ENCODE measurements at places on chromosomes 12 and 14. TPM values are rescaled to one million over a fixed set of nuclear protein-coding genes. Genes with fewer than 3 reads are reported as not detected.

GRCh38 chr12:13404631-13405473 lies 208.3 kb downstream of the EMP1 start:
- H3K27me3 ChIP-seq = peaks cover 4% of the 10 kb centered on the region
- H3K27ac ChIP-seq = no peak overlapping the region
- no peaks in the 10 kb centered on the region for H3K4me1 ChIP-seq
- DNase-seq = no peak
- no peaks in the 10 kb centered on the region for H3K36me3 ChIP-seq

Gene NOS1
- total RNA-seq = not detected

Gene GALNT8
- 1.0 TPM for total RNA-seq

DNA sequence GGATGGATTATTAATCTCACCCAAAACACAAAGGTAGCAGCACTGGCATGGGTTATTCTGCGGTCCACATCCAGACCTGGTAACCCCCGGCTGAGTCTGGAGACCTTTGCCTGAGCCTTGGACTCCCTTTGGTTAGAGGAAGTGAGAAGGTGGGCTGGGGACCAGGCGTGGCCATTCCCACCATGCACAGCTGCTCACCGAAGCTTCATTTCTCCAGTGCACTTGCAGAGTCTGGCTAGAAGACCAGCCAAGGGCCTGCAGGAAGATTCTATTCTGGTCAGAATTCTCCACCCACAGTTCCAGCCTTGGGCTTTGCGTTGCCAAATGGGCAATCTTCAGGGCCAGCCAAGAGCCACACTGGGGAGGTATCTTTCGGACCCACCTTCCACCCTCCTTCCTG lies 73.0 kb downstream of the LGMN start:
- peaks cover 84% of the 10 kb centered on the region for H3K36me3 ChIP-seq
- H3K27ac ChIP-seq = peak overlapping the region; percentile 21
- H3K27me3 ChIP-seq = no peaks in the 10 kb centered on the region
- H3K4me3 ChIP-seq = no peak overlapping the region
- H3K4me1 ChIP-seq = peaks cover 51% of the 10 kb centered on the region

- peaks cover 2% of the 10 kb centered on the region for H3K36me3 ChIP-seq
- no peaks in the 10 kb centered on the region for H3K27me3 ChIP-seq
- H3K27ac ChIP-seq = no peak overlapping the region
- DNase-seq = no peak
Measured at GRCh38 chr12:37547611-37548010, 769.0 kb upstream of the ALG10B start.

- no peak for DNase-seq
- H3K27ac ChIP-seq = no peak overlapping the region
- H3K4me1 ChIP-seq = peaks cover 49% of the 10 kb centered on the region
- peaks cover 12% of the 10 kb centered on the region for H3K36me3 ChIP-seq
- H3K27me3 ChIP-seq = no peaks in the 10 kb centered on the region
- H3K4me3 ChIP-seq = no peak overlapping the region
Measured at GRCh38 chr12:122094735-122095631, 16.4 kb downstream of the MLXIP start.

Gene OR4L1
- not detected for total RNA-seq

Gene TSPAN19
- total RNA-seq = not detected

All from activated CD4-positive, alpha-beta T cell treated with anti-CD3 and anti-CD28 coated beads, Interleukin-2, amount 10 ng/mL, durations not matched to agents 7 days and 5 days (primary cell).